Retina (tissue), 1 donor: ENCODE measurements at places on chromosomes 3 and 15.

DNA sequence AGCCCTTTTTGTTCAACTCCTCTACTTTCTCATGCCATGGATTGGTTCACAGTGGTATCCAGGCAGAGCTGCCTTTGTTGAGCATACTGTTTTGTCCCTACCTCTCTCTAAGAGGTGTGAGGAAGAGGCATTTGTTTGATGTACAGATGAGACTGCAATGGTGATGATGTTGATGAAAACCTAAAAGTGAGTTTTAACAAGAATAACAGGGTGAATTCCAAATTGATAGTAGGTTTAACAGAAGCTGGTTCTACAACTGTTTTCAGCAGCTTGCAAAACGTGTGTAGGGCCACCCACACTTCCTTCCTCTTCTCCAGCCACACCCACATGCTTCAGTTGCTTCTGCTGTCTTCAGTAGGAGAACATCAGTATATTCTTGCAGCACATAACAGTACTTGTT is 10.2 kb downstream of the SNRK start:
- no peak for DNase-seq

GRCh38 chr15:61582092-61582491 is 353.0 kb upstream of the RORA start:
- DNase-seq = no peak

GRCh38 chr3:58068122-58068809 is 60.0 kb downstream of the FLNB start:
- no peak for DNase-seq

DNA sequence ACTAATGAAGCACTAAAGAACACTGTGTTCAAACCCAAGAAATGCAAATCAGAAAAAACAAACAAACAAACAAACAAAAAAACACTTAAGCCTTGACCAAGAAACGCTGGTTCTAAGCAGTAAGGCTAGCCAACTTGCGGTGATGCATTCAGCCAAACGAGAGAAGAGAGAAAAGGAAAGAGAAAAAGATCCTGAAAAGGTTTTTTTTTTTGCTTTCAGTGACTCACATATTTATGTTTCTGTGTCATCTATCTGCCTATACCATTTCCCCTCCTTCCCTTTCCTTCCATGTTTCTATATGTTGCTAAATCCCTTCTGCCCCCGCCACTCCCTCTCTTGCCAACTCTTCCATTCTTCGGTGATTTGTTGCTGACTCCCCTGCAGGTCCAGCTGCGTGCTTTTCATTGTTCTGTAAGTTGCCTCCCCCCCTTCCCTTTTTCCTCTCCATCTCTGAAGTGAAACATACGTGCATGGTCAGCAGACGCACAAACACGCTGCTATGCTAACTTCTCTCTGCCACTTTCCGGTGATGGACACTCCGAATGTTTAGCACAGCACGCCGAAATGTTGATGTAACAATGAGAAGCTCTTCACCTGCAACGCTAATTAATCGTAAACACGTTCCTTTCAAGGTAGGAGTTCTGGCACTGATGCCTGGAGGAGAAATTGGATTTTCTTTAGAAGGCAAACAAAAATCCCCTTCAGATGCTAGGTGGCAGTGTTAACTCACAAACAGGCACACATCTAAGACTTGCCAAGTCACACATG is 154.4 kb downstream of the TUSC7 start:
- peak; percentile 72 for DNase-seq
